AG09309 (cell line): ENCODE measurements at places on chromosomes 12 and 14.
A peak's percentile ranks its signal among the peaks of the same experiment; 100 is the strongest.

- DNase-seq: no peak
Measured at GRCh38 chr14:98138666-98139065, 1133.3 kb downstream of the BCL11B start.

- DNase-seq: no peak
Measured at GRCh38 chr12:41407232-41407799, 219.2 kb downstream of the PDZRN4 start.

- DNase-seq: no peak
Measured at GRCh38 chr12:6390084-6390799, 6.3 kb downstream of the LTBR start.

DNA sequence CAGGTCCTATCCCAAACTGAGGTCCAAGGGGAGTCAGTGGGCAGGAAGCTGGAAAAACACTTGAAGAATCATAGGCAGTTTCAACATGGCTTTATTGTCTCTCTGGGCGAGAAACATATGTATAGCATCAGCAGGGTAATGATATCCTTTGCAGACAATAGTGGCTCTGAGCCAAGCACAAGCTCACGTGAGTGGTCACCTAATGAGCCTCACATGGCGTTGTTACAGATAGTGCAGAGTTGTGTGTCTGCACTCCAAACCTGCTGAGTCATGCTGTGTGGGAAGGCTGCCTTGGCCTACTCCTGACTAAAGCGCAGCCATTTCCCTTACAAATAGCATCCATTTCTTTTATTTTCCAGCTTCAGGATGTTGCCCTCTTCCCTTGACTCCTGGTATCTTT, 105.2 kb upstream of the SYT1 start:
- peak; percentile 27 for DNase-seq

GRCh38 chr14:62283837-62284236, 521.6 kb downstream of the SNAPC1 start:
- no peak for DNase-seq

DNA sequence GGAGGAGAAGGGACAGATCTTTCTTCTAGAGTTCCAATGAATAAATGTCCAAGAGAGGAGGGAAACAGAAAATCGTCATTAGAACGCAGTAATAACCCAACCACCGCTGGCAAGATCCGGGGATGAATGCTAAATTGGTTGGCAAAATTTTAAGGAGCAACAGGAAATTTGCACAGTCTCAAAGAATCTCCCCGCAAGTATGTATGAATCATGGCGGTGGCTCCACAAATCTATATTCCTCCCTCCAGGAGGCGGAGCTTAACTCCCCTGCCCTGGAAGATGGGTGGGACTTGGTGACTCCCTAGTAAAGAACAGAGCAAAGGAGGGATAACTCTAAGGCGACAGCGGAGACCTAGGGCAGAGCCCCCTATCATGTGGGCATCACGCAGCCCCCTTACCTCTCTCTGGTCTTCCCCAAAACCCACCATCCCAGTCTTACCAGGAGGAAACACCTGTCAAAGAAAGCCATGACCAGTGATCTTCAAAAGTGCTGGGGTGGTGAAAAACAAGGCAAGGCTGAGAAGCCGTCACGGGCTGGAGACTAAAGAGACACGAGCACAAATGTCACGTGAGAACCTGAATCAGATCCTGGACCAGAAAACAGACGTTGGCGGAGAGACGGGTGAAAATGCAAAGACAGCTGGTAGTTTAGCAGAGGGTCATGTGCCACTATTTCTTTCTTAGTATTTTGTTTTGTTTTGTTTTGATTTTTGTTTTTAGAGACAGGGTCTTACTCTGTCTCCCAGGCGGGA, 125.8 kb downstream of the NCOR2 start:
- peak; percentile 89 for DNase-seq

DNA sequence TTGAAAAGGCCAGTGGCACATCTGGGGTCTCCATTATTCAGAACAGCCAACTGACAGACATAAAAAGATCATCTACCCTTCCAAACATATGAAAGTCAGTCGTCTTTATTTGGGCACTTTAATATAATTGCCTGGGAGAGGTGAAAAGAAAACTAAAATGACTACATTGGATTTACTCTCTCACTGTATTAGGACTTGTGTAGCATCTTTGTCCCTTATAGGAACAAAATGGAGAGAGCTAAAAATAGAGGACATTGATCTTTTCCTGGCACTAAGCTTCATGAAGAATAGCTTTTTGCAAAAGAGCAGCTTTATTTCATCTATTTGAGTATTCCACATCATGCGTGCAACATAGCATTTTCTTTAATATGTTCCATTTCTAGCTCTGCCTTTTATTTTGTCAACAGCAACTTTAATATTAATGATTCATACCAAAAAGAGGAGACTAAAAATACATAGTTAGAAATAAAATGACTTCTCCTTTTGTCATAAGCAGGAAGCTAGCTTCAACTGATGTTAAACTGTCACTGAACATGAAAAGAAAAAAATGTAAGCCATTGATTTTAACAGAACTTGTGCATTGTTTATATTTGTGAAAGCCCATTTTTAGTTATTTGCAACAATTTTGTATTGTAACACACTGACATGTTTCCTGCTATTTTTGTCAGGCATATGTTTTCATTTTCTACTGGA, 254.6 kb downstream of the SEC23A start:
- DNase-seq: no peak

DNA sequence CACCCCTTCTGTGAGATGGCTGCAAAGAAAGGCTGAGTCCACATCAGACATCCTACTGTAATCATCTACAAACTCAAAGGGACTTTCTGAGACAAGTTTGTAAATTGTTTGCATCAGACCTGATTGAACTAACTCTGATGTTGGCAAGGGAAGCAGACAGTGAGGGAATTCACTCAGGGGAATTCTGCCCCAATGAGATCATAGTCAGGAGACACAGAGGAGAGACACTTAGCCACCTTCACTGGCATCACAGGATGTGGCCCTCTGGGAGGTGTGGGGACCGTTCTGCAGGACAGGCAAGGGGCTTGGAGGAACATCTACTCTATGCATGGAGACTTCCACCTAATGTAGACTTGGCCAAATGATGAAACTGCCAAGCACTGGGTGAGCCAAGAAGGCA, 70.7 kb upstream of the DDX11 start:
- no peak for DNase-seq

DNA sequence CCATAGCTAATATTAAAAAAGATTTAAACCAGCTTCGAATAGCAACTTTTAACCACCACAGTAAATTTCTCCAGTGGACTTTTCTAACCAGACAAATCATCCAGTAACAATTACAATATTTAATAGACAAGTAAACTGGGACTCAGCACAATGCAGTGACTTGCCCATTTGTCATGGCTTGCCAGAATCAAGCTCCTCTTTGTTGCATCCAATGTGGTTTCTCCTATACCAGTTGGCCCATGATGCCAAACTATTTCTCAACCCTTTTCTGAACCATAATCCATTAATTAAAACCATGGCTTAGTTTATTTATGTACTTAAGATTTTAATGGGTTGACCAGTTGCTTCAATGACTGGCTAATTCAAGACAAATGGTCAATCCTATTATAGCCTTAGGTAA, 64.4 kb downstream of the DIO2 start:
- no peak for DNase-seq

DNA sequence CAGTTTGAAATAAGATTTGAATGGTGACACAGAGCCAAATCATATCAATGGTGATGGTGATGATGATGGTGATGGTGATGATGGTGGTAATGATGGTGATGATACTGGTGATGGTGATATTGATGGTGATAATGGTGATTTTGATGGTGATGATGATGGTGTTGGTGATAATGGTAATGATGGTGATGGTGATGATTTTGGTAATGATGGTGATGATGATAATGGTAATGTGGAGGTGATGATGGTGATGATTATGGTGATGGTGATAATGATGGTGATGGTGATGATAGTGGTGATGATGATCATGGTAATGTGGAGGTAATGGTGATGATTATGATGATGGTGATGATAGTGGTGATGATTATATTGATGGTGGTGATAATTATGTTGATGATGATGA, 311.9 kb upstream of the SFSWAP start:
- no peak for DNase-seq

DNA sequence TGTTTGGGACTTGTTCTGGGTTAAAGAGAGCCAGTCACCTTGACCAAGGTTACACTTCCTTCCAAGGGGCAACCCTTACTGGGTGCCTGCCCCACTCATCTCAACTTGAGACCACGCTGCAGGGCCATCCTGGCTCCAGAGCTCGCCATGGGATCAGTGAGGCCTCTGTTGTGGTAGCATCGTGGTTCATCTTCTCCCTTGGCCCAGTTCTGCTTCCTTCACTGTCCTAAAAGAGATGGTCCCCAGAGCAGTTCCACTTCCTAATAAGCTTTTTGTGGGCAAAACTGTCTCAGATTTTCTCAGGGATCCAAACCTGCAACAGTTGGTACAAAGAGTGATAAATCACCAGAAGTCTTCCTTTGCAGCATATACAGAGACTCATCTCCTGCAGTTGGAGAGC, 165.9 kb upstream of the TMEM260 start:
- DNase-seq: no peak

DNA sequence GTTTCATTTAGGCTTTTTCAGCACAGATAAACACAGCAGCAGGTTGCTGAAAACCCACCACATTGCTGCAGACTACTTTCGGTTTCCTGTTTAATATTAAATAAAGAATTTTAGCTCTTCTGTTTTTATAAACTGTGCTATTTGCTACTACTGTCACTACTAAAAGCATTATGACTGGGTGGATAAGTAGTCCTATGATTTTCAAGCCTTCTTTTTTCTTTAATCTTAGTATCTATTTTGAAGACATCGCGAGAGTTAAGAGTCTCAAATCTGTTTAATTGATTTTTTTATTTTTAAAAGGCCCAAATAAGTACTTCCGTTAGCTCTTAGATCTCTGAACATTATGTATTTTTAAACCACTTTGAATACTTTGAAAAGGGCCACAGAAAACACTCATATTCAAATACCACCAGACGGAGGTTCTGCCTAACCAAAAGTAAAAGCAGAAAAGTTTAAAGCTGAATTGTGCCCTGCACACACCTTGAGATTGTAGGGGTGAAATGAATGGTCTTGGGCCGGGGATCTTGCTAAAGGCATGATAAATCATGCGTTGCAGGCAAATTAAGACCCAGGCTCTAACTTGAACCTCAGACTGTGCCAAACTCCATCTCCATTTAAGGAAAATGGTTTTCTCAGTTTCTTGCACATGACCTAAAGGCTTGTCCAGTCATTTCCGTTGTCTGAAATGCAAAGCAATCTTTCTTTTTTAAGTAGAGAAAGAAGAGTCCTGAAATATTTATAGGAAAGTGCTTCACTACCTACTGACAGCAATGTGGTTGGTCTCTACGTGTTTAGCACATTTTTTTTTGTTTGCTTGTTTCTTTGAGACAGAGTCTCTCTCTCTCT, 13.6 kb upstream of the FOXN3 start:
- DNase-seq: no peak

DNA sequence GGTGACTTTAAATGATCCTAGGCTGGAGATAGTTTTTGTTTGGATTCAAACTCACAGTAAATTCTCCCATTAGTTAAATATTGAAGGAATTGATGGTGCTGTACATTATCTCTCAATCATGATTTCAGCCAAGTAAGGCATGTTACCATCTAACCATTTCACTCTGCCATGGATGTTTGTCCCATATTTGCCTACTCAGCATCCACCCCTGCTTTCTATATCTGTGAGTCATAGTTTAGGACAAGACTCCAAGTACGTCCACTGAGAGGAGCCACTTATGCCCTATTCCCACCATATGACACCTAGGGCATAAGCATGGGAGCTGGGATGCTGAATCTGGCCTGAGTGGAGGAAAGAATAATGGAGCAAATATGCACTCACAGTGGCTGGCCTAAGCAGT, 155.2 kb downstream of the RPL10L start:
- DNase-seq: no peak

- DNase-seq: no peak
Measured at GRCh38 chr14:104676694-104677511, 12.5 kb upstream of the INF2 start.

DNA sequence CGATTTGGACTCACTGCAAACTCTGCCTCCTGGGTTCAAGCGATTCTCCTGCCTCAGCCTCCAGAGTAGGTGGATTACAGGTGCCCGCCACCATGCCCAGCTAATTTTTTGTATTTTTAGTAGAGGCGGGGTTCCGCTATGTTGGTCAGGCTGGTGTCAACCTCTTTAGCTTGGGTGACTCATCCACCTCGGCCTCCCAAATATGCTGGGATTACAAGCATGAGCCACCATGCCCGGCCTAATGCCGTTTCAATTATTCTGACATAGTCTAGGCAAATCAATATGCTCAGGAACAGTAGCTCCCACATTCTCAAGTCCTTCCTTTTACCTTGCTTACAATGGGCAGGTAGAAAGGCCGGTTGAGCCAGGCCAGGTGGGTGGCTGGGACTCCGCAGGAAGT, 82.0 kb upstream of the EEA1 start:
- no peak for DNase-seq

DNA sequence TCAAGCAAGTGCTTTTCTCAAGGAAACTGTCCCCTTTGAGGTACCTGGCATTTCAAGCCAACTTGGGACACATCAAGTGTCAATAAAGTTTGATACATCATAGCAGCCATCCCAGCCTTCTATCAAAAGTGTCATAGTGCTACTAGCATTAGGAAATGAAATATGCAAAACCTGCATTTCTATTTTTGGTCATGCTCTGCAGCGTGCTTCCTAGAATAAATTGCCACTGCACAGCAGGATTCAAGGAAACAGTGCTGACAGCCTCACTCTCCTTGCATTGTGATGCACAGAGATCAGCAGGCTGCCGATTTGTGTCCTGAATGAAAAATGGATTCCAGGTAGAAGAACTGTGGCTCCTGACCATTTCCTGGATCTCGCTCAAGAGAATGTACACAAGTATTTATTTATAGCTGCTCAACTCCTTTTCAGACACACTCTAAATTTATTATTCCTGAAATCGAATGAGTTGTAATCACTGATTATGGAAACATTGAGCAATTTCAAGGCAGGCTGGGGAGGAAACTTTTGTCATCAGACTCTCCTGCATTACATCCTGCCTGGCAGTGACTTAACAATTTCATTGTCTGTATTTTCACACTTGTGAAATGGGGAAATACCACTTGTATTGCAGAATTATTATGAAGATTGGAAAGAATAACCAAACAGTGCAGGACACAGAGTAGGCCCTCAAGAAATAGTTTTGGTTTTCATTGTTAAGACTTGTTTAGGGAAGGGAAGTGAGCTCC, 120.9 kb downstream of the SLC38A6 start:
- peak; percentile 43 for DNase-seq

GRCh38 chr12:100508751-100509150, 35.1 kb downstream of the NR1H4 start:
- no peak for DNase-seq

GRCh38 chr12:87667378-87667777, 361.8 kb downstream of the C12orf50 start:
- no peak for DNase-seq
